Stimulated activated CD8-positive, alpha-beta memory T cell treated with anti-CD3 and anti-CD28 coated beads, Interleukin-7, amount 100 ng/mL, for 48 hours (primary cell): ENCODE measurements at places on chromosomes 2 and 18.
A peak's percentile ranks its signal among the peaks of the same experiment; 100 is the strongest.

DNA sequence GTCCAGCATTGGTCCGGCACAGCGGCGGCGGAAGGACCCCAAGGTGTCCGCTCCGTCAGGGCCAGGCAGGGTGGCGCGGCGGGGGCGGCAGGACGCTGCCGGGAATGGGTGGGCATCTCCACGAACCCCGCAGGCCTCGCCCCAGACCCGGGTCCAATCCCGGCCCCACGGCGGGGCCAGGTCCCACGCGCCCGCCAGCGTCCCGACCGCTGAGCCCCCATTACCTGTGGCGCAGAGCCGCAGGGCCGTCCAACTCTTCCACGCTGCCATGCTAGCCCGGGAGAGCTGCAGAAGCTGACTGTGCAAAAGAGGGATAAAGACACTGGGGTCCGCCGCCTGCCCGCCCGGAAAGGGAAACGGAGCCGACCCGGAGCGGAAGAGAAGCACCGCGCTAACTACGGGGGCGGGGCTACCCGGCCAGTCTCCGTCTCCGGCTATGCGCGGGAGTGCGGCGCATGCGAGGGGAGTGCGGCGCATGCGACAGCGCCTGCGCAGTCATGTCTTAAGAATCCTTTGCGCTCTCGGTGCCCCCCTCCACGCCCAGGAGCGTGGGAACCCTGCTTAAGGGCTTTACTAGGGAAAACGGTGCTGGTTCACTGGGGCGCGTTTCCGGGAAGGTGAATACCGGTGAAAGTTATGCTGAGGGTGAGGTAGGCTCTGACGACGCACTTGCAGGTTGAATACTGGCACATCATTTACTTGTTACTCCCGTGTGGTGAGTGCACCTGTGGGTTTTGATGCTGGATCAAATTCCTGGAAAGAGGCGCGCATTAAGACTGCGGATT is at the start of gene TMX3:
Gene TMX3 (minus strand): TSS at position 397 of the 785 bp plus-strand sequence. CDS start 127 bp downstream, at position 270.
- peak; percentile 92 for DNase-seq

DNA sequence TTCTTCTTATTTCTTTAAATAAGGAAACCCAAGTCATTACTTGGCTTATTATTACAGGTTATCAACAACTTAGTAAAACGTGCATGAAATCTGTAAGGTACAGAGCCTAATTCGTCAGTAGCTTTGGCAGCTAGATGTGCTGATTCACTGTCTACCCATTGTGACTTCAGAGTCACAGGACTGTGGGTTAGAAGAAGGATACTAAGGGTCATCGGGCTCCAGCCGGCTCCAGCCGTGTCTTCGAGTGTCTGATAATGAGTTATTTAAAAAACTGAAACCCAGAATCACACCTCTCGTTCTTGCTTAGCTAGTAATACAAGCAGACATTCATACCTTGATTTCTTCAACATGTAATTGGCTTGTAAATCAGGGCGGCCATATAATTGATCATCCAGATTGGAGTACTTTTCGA is 170.5 kb downstream of the FMNL2 start:
- DNase-seq = no peak

GRCh38 chr2:10398496-10398895 is 49.6 kb downstream of the ODC1 start:
- no peak for DNase-seq

DNA sequence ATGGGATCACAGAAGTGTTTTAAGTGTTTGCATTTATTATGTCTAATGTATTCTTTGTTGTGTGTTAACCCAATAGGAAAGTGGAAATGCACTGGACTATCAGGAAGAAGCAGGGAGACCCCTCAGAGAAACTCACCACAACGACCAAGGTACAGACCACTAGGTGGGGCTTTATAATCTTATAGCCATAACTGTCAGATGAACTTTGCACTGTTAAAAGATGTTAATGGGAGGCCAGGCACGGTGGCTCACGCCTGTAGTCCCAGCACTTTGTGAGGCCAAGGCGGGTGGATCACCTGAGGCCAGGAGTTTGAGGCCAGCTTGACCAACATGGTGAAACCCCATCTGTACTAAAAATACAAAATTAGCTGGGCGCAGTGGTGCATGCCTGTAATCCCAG is 73.2 kb downstream of the SUMO1 start:
- no peak for DNase-seq

GRCh38 chr2:28086611-28087010 is 196.1 kb downstream of the BABAM2 start:
- DNase-seq = no peak

- DNase-seq = no peak
Observed at GRCh38 chr18:79973517-79973916, 9.1 kb downstream of the HSBP1L1 start.

DNA sequence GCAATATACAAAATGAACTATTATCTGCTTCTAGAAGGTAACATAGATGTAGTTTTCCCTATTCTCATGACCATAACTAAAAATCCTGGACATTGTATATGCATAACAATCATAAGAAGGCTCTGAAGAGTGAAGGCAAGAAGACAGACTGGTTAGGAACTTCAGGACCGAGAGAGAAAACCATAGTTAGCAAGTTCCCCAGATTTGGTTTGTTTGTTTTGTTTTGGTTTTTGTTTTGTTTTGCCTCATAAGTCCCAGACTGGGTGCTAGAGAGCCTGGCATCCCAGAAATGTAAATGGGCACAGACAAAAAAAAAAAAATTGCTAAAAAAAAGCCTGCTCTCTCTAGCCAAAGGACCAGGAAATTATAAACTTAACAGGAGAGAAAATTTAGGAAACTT is 192.2 kb upstream of the FBXO11 start:
- DNase-seq = no peak

DNA sequence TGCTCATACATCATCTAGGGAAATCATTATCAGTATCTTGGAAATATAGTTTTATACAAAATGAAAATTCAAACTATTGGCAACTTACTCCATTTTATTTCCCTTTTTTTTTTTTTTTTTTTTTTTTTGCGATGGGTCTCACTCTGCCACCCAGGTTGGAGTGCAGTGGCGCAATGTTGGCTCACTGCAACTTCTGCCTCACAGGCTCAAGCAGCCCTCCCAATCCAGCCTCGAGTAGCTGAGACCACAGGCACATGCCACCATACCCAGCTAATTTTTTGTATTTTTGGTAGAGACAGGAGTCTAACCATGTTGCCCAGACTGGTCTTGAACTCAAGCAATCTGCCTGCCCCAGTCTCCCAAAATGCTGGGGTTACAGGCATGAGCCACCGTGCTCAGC is 29.0 kb downstream of the OLA1 start:
- no peak for DNase-seq

- no peak for DNase-seq
Observed at GRCh38 chr2:150271952-150272802, 215.3 kb downstream of the RND3 start.

GRCh38 chr2:9749546-9750223 is 93.6 kb upstream of the TAF1B start:
- DNase-seq = no peak

DNA sequence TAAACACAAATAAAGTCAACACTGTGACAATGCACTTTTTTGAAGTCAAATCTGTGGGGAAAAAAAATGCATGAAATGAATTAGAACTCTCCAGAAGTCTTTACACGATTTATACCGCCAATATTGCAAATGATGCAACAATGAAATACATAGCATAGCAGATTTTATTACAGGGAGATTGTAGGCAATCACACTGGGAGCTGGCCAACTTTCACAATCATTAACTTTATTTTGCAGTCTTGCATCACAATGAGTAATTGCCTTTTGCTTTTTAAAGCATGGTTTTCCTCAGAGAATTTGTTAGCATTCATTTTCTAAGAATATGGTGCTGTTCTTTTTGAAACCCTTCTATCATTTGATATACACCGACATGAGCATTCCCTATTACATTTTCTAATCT is 366.4 kb upstream of the FSIP2 start:
- DNase-seq = no peak

GRCh38 chr2:3114406-3115185 is 263.0 kb downstream of the EIPR1 start:
- no peak for DNase-seq

- no peak for DNase-seq
Observed at GRCh38 chr2:118604371-118604770, 243.1 kb downstream of the EN1 start.

GRCh38 chr2:144707736-144708326 is 187.9 kb upstream of the ZEB2 start:
- DNase-seq = no peak
